ENCODE measurements at places on chromosomes 5 and 9.
A peak's percentile ranks its signal among the peaks of the same experiment; 100 is the strongest.

DNA sequence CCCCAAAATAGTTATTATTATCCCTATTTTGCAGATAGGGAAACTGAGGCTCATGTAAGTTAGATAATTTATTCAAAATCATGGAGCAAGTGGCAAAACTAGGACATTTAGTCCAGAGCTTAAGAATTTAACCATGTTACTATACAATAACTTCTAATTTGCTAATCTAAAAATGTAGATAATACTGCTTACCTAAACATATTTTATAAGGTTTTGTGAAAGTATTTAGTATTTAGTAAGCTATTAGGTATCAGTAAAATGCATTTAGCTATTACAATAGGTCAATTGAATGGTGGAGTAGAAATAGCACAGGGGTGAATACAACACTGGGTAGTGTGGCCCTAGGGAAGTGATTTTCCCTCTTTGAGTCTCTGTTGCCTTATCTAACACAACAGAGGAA is 648.3 kb downstream of the KIF4B start:
- H3K27me3 ChIP-seq, result peaks cover 2% of the 10 kb centered on the region
- H3K36me3 ChIP-seq, result no peaks in the 10 kb centered on the region
- H3K4me1 ChIP-seq, result no peaks in the 10 kb centered on the region
- no peak overlapping the region for H3K27ac ChIP-seq
- DNase-seq, result no peak

GRCh38 chr5:119292701-119293515 is 62.9 kb upstream of the TNFAIP8 start:
- no peak overlapping the region for H3K4me3 ChIP-seq
- no peaks in the 10 kb centered on the region for H3K27me3 ChIP-seq
- no peak for DNase-seq
- H3K27ac ChIP-seq, result peak overlapping the region; percentile 20

GRCh38 chr5:123482258-123482657 is 29.7 kb upstream of the CSNK1G3 start:
- DNase-seq, result no peak
- H3K4me1 ChIP-seq, result no peaks in the 10 kb centered on the region
- peaks cover 16% of the 10 kb centered on the region for H3K27me3 ChIP-seq
- H3K27ac ChIP-seq, result no peak overlapping the region
- H3K4me3 ChIP-seq, result no peak overlapping the region
- no peaks in the 10 kb centered on the region for H3K36me3 ChIP-seq

- DNase-seq, result no peak
- H3K27me3 ChIP-seq, result no peaks in the 10 kb centered on the region
- H3K4me1 ChIP-seq, result peaks cover 10% of the 10 kb centered on the region
- peaks cover 21% of the 10 kb centered on the region for H3K36me3 ChIP-seq
- H3K27ac ChIP-seq, result no peak overlapping the region
- no peak overlapping the region for H3K4me3 ChIP-seq
Measured at GRCh38 chr5:79285833-79286232, 49.9 kb downstream of the JMY start.

DNA sequence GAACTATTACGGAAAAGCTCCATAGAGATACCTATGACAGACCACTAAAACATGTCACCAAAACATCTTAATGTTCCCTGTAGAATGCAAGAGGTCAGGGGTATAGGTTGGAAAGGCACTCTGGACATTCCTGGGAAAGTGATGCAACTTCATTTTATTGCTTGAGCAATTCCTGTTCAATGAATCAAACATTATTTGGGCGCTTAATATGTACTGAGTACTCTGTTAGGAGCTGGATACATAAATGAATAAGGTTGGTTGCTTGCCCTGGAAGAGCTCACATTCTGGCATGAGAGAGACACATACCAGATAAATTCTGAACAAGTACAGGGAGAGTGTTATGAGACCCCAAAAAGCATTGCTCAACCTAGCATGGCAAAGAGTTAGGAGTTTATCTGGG is 408.9 kb upstream of the DMAC1 start:
- DNase-seq, result no peak
- H3K4me3 ChIP-seq, result no peak overlapping the region
- no peak overlapping the region for H3K27ac ChIP-seq
- no peaks in the 10 kb centered on the region for H3K27me3 ChIP-seq

- peak overlapping the region; percentile 76 for H3K4me3 ChIP-seq
- peak overlapping the region; percentile 94 for H3K27ac ChIP-seq
- DNase-seq, result no peak
- H3K27me3 ChIP-seq, result no peaks in the 10 kb centered on the region
- H3K4me1 ChIP-seq, result peaks cover 95% of the 10 kb centered on the region
Measured at GRCh38 chr5:131279204-131279603, 15.4 kb downstream of the CDC42SE2 start.

DNA sequence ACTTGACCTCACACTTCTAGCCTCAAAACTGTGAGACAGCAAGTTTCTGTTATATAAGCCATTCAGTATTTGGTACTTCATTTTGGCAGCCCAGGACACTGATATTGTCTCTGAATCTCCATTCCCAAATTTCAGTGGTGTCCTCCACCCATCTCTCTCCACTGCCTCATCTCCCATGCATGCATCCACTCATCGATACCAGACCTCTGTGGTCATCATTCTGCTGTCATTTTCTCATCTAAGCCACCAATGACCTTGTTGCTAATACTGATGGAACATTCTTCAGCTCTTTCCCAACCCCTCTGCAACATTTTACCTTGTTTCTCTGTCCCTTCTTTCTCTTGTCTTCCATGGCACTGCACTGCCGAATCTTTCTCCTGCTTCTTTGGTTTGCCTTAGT is 221.8 kb downstream of the SNX18 start:
- H3K36me3 ChIP-seq, result no peaks in the 10 kb centered on the region
- DNase-seq, result no peak
- peaks cover 12% of the 10 kb centered on the region for H3K4me1 ChIP-seq
- no peak overlapping the region for H3K27ac ChIP-seq
- no peaks in the 10 kb centered on the region for H3K27me3 ChIP-seq

- peaks cover 8% of the 10 kb centered on the region for H3K27me3 ChIP-seq
- no peak for DNase-seq
- H3K27ac ChIP-seq, result no peak overlapping the region
Measured at GRCh38 chr9:79255651-79256260, 316.0 kb upstream of the TLE4 start.

DNA sequence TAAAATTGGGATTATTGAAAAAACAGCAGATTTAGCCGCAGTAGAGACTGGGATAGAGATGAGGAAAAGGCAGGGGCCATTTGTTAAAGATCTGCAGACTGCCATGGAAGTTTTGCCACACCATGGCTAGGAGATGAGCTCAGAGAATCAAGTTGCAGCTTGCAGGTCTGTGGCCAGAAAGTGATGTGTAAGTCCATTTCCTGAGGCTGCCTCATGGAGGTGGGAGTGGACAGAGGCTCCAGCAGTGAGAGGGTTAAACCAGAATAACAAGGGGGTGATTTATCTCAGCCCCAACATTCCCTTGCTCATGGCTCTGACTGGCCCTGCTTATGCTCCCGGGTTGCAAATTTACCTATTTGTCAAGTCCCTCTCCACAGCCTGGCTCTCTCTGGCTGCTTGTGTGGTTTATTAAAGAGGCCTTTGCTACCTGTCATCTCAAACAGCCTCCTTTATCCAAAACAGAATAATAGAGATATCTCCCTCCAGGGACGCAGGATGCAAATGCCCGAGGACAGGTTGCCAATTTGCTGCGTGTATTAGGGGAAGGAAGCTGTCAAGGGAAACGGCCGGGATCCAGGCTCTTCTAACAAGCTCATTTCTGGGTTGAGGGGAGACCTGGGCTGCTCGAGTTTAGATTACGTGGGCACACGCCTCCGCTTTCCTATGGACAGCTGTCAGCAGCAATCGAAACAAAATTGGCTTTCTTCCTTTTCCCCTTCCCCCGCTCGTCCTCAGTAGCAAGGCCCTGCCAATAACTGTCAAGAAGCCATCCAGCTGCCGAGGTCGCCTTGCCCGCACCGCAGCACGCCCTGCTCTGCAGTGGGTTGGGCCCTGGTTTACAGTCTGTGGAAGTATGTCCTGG is 72.8 kb upstream of the PITX1 start:
- H3K27ac ChIP-seq, result no peak overlapping the region
- no peaks in the 10 kb centered on the region for H3K4me1 ChIP-seq
- H3K36me3 ChIP-seq, result no peaks in the 10 kb centered on the region

- H3K36me3 ChIP-seq, result no peaks in the 10 kb centered on the region
- no peak for DNase-seq
- no peaks in the 10 kb centered on the region for H3K27me3 ChIP-seq
- no peak overlapping the region for H3K4me3 ChIP-seq
Measured at GRCh38 chr9:21042466-21042865, 11.0 kb upstream of the HACD4 start.

DNA sequence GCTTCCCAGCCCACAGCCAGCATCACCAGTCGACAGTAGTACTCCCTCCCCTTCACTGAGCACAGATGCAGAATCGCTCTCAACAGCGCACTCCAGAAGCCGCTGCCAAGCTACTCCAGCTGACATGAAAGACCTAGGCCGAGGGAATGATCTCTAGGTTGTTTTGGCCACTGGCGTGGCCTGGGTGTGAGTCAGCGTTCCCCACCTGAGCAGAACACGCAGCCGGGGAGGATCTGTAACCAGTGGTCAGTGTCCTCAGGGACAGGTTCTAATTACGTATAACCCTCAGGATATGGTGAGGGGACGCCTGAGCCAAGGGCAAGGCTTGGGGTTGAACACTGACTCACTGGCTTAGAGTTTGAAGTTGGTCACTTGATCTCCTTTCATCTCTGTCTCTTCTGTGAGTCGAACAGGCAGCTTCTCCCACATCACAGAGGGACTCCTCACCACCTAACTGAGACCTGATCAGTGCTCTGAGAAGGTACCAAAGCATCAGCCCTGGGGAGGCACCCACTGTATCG is 76.9 kb upstream of the IL17B start:
- DNase-seq, result no peak
- H3K4me3 ChIP-seq, result no peak overlapping the region
- no peak overlapping the region for H3K27ac ChIP-seq
- H3K4me1 ChIP-seq, result no peaks in the 10 kb centered on the region
- H3K27me3 ChIP-seq, result no peaks in the 10 kb centered on the region

DNA sequence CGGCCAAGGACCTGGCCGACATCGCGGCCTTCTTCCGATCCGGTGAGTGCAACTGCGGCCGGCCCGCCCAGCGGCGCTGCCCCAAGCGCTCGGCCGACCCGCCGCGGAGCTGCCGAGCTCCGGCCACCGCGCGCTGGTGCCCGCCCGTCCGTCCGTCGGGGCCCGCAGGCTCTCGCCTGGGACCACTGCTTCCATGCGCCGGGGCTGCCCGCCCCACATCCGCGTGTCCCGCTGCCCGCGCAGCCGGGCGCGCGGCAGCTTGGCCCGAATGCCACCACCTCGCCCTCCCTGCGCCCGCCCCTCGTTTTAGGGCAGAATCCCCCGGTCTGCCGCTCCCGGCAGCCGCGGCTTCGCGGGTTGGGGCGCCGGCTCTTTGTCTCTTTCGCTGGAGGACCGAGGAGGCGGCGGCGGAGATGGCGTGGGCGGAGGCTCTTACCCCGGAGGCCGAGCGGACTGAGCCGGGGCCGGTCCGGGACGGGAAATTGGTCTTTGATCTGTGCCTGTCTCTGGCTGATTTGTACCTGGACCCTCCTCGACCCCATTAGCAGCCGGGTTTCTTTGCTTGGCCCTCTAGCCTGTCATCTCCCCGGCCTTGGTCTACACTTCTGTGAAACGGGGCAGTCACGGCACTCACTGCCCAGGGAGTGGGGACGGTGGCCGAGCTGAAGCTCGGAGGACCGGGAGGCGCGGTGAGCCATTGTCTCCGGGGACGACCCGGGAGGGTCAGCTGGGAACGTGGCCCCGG is 871 bp downstream of the TRIO start:
- peak; percentile 39 for DNase-seq
- peaks cover 57% of the 10 kb centered on the region for H3K27me3 ChIP-seq
- peaks cover 11% of the 10 kb centered on the region for H3K4me1 ChIP-seq
- peak overlapping the region; percentile 52 for H3K27ac ChIP-seq
- H3K36me3 ChIP-seq, result no peaks in the 10 kb centered on the region
- H3K4me3 ChIP-seq, result peak overlapping the region; percentile 76

GRCh38 chr9:5566054-5566618 is 55.8 kb downstream of the PDCD1LG2 start:
- peaks cover 31% of the 10 kb centered on the region for H3K4me1 ChIP-seq
- DNase-seq, result no peak
- no peak overlapping the region for H3K27ac ChIP-seq
- no peaks in the 10 kb centered on the region for H3K27me3 ChIP-seq
- no peak overlapping the region for H3K4me3 ChIP-seq
- H3K36me3 ChIP-seq, result no peaks in the 10 kb centered on the region

GRCh38 chr5:19018822-19019221 is 969.2 kb downstream of the CDH18 start:
- no peaks in the 10 kb centered on the region for H3K36me3 ChIP-seq
- H3K4me3 ChIP-seq, result no peak overlapping the region
- H3K27me3 ChIP-seq, result no peaks in the 10 kb centered on the region
- H3K4me1 ChIP-seq, result no peaks in the 10 kb centered on the region

DNA sequence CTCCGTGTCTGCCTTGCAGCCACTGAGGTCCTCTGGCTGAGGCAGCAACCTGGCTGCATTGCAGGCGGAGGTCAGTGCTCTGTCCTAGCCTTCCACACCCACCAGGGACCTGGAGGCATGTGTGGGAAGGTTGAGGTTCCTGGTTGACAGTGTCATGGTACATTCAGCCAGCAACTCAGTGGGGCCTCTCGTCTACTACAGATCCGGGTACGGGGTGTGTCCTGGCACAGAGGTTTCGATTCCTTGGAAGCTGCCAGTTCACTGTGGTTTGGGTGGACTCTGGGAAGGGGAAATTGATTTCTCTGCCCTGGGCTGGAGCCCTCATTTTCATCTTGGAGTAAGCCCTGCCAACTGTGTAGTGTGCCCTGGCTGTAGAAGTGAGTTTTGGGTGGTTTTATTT is 45.1 kb downstream of the PDE8B start:
- no peak for DNase-seq
- H3K36me3 ChIP-seq, result no peaks in the 10 kb centered on the region
- H3K4me1 ChIP-seq, result peaks cover 4% of the 10 kb centered on the region
- H3K27ac ChIP-seq, result no peak overlapping the region
- H3K27me3 ChIP-seq, result peaks cover 15% of the 10 kb centered on the region

- peaks cover 5% of the 10 kb centered on the region for H3K27me3 ChIP-seq
- H3K4me3 ChIP-seq, result no peak overlapping the region
- H3K27ac ChIP-seq, result no peak overlapping the region
- H3K4me1 ChIP-seq, result no peaks in the 10 kb centered on the region
Measured at GRCh38 chr9:87944682-87945081, 26.9 kb downstream of the SPATA31C1 start.

GRCh38 chr9:126722922-126723806 is 81.7 kb upstream of the ZBTB43 start:
- no peaks in the 10 kb centered on the region for H3K27me3 ChIP-seq
- peak; percentile 76 for DNase-seq
- H3K4me3 ChIP-seq, result peak overlapping the region; percentile 81
- no peaks in the 10 kb centered on the region for H3K36me3 ChIP-seq
- peak overlapping the region; percentile 85 for H3K27ac ChIP-seq

DNA sequence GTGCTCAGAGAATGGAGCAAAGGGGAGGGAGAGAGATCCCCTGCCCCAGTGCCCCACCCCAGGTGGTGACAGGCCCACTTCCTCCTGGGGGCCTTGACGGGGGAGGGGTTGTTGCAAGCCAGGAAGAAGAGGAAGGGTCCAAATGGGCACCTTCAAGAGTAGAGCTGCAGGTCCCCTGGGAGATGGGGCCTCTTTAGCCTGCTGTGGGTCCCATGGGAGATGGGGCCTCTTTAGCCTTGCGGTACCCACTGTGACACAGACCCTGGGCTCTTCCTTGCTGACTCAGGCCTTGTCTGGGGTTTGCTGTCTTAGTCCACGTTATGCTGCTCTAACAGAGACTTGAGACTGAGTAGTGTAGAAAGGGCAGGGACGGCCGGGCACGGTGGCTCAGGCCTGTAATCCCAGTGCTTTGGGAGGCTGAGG is 9.6 kb upstream of the TOR4A start:
- no peak overlapping the region for H3K4me3 ChIP-seq
- H3K27ac ChIP-seq, result no peak overlapping the region
- no peak for DNase-seq
- H3K36me3 ChIP-seq, result peaks cover 27% of the 10 kb centered on the region
